Left lung (tissue), 14 donors: ENCODE measurements at places on chromosomes 2 and 18. TPM values are rescaled to one million over a fixed set of nuclear protein-coding genes. Genes with fewer than 3 reads are reported as not detected.

- H3K4me1 ChIP-seq: no peaks in the 10 kb centered on the region
- DNase-seq: no peak
- peak overlapping the region; percentile 82 for H3K27ac ChIP-seq
- no peak overlapping the region for H3K4me3 ChIP-seq
Measured at GRCh38 chr2:136135921-136136906, 18.3 kb upstream of the CXCR4 start.

GRCh38 chr2:134081238-134081938 is 172.5 kb upstream of the MGAT5 start:
- no peaks in the 10 kb centered on the region for H3K4me1 ChIP-seq
- no peak for DNase-seq
- H3K27ac ChIP-seq: no peak overlapping the region
- H3K4me3 ChIP-seq: no peak overlapping the region
- H3K27me3 ChIP-seq: no peaks in the 10 kb centered on the region
- no peaks in the 10 kb centered on the region for H3K36me3 ChIP-seq

GRCh38 chr2:9196637-9197036 is 10.0 kb upstream of the ASAP2 start:
- H3K36me3 ChIP-seq: no peaks in the 10 kb centered on the region
- H3K4me3 ChIP-seq: no peak overlapping the region
- DNase-seq: no peak
- H3K27ac ChIP-seq: no peak overlapping the region

GRCh38 chr18:55290898-55291297 is 297.1 kb downstream of the TCF4 start:
- no peaks in the 10 kb centered on the region for H3K36me3 ChIP-seq
- H3K27me3 ChIP-seq: no peaks in the 10 kb centered on the region
- no peak overlapping the region for H3K27ac ChIP-seq

DNA sequence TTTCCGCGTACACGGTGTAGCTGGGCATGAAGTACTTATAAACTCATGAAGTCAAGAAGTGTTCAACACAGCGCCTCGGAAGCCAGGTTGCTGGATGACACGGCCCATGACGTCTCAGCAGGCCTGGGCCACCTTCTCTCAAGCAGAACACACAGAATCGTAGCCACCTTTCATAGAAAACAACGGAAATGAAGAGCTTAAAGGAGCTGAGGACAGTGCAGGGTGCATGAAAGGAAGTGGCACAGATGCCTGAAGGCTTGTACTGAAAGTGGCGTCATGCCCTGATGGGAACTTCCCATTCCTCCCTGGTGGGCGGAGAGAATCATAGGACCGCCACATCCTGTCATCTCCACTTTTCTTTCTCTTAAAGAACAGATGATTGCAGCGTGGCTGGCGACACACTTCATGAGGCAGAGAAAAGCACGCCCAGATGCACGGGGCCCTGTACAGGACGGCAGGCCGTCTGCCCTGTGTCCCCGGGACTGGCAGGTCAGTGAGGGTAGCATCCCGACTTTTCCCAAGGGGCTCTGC is 31.1 kb downstream of the HDAC4 start:
- H3K4me3 ChIP-seq: no peak overlapping the region
- H3K36me3 ChIP-seq: peaks cover 8% of the 10 kb centered on the region
- no peaks in the 10 kb centered on the region for H3K4me1 ChIP-seq
- peak; percentile 56 for DNase-seq
- peak overlapping the region; percentile 30 for H3K27ac ChIP-seq

DNA sequence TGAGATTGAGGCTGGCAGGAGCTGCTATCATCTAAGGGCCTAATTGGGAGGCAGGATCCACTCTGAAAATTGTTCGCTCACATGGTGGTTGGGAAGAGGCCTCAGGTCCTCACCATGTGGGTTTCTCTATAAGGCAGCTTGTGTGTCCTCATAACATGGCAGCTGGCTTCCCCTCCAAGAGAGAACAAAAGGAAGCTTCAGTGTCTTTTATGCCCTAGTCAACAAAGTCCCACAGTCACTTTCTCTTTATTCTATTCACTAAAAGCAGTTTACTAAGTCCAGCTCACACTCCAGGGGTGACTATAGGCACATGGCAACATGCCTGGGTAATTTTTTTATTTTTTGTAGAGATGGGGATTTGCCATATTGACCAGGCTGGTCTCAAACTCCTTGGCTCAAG is 5.8 kb upstream of the ITGAV start:
- no peaks in the 10 kb centered on the region for H3K36me3 ChIP-seq
- H3K4me3 ChIP-seq: no peak overlapping the region
- peaks cover 4% of the 10 kb centered on the region for H3K4me1 ChIP-seq
- no peaks in the 10 kb centered on the region for H3K27me3 ChIP-seq

GRCh38 chr2:168241208-168241607 is 6.2 kb downstream of the STK39 start:
- no peaks in the 10 kb centered on the region for H3K27me3 ChIP-seq
- no peak for DNase-seq
- no peak overlapping the region for H3K4me3 ChIP-seq
- H3K4me1 ChIP-seq: peaks cover 13% of the 10 kb centered on the region

- no peak for DNase-seq
- no peak overlapping the region for H3K27ac ChIP-seq
- no peak overlapping the region for H3K4me3 ChIP-seq
- H3K36me3 ChIP-seq: no peaks in the 10 kb centered on the region
Measured at GRCh38 chr2:47218899-47219525, 63.9 kb upstream of the STPG4 start.

ARHGEF33 gene
- 3.5 TPM for polyA plus RNA-seq

GRCh38 chr2:46042207-46042637 is 255.0 kb upstream of the EPAS1 start:
- DNase-seq: no peak
- no peak overlapping the region for H3K4me3 ChIP-seq
- no peaks in the 10 kb centered on the region for H3K4me1 ChIP-seq
- H3K27ac ChIP-seq: no peak overlapping the region

GRCh38 chr2:127342101-127342500 is 45.7 kb downstream of the MAP3K2 start:
- no peak overlapping the region for H3K4me3 ChIP-seq
- no peak overlapping the region for H3K27ac ChIP-seq
- H3K36me3 ChIP-seq: no peaks in the 10 kb centered on the region

DNA sequence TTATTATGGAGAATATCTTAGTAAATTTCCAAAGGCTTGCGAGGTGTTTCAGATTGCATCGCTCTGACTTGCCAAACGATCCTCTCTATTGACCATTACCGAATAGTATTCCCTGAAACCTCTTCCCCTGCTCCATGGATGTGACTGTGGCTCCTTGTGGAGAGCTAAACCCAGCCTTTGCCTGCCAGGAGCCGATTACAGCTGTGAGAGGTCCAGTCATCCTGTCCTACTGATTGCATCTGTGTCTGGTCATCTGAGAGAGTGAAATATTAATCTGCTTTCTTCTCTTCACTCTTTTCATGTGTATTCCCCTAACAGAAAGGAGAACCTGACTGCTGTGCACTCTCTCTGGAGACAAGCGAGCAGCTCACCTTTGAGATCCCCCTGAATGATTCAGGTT is 523.9 kb upstream of the NRP2 start:
- H3K27ac ChIP-seq: no peak overlapping the region
- no peaks in the 10 kb centered on the region for H3K4me1 ChIP-seq
- no peak for DNase-seq
- H3K36me3 ChIP-seq: no peaks in the 10 kb centered on the region
- no peaks in the 10 kb centered on the region for H3K27me3 ChIP-seq
- H3K4me3 ChIP-seq: no peak overlapping the region

- peaks cover 8% of the 10 kb centered on the region for H3K4me1 ChIP-seq
- no peak overlapping the region for H3K27ac ChIP-seq
- H3K36me3 ChIP-seq: no peaks in the 10 kb centered on the region
Measured at GRCh38 chr2:20013126-20013849, 820 bp upstream of the MATN3 start.

DNA sequence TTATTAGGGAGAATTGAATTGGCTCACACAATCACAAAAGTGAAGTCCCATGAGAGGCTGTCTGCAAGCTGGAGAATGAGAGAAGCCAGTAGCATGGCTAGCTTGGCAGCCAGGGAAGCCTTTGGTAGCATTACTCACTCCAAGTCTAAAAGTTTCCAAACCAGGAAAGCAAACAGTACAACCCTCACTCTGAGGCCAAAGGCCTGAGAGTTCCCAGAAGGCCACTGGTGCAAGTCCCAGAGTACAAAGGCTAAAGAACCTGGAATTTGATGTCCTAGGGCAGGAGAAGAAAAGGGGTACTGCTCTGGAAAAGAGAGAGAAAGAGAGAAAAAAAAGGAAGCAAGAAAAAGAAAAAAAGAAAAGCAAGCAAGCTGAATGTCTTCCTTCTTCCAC is 318.2 kb downstream of the RND3 start:
- peaks cover 4% of the 10 kb centered on the region for H3K4me1 ChIP-seq
- H3K27me3 ChIP-seq: no peaks in the 10 kb centered on the region
- no peak overlapping the region for H3K4me3 ChIP-seq
- H3K27ac ChIP-seq: peak overlapping the region; percentile 3
- no peak for DNase-seq

ABCG5 gene
- 0.40 TPM for polyA plus RNA-seq

- H3K4me1 ChIP-seq: peaks cover 3% of the 10 kb centered on the region
- H3K27ac ChIP-seq: no peak overlapping the region
- H3K4me3 ChIP-seq: no peak overlapping the region
- no peaks in the 10 kb centered on the region for H3K27me3 ChIP-seq
Measured at GRCh38 chr2:46955764-46956163, 40.2 kb upstream of the MCFD2 start.

DNA sequence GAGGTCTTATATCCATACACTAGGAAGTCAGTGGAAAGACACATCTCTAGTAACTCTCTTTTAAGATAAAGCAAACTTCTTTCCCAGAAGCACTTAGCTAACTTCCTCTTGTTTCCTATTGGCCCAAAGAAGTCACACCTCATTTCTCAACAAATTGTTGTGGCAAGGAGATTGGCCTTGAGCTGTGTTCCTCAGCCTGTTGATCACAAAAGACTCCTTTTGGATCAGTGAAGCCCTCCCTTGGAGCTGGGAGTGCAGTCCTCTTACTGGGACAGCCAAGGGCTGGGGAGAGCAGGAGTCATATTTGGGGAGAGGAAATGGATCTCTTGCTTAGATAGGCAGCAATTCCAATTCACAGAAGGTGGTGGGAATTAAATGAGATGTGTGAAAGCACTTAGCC is 51.2 kb upstream of the DAPL1 start:
- no peaks in the 10 kb centered on the region for H3K36me3 ChIP-seq
- no peaks in the 10 kb centered on the region for H3K4me1 ChIP-seq
- DNase-seq: no peak
- no peaks in the 10 kb centered on the region for H3K27me3 ChIP-seq
- H3K27ac ChIP-seq: no peak overlapping the region
- no peak overlapping the region for H3K4me3 ChIP-seq

GRCh38 chr2:88614497-88615157 is 12.6 kb downstream of the EIF2AK3 start:
- H3K27me3 ChIP-seq: no peaks in the 10 kb centered on the region
- H3K4me3 ChIP-seq: no peak overlapping the region
- peaks cover 7% of the 10 kb centered on the region for H3K4me1 ChIP-seq
- peak overlapping the region; percentile 28 for H3K27ac ChIP-seq
- no peak for DNase-seq
